Urothelium cell line (cell line): ENCODE measurements at places on chromosomes 5 and 9.
A peak's percentile ranks its signal among the peaks of the same experiment; 100 is the strongest.

- DNase-seq = no peak
These were observed 55.8 kb downstream of the FOXD1 start for GRCh38 chr5:73392775-73393174.

DNA sequence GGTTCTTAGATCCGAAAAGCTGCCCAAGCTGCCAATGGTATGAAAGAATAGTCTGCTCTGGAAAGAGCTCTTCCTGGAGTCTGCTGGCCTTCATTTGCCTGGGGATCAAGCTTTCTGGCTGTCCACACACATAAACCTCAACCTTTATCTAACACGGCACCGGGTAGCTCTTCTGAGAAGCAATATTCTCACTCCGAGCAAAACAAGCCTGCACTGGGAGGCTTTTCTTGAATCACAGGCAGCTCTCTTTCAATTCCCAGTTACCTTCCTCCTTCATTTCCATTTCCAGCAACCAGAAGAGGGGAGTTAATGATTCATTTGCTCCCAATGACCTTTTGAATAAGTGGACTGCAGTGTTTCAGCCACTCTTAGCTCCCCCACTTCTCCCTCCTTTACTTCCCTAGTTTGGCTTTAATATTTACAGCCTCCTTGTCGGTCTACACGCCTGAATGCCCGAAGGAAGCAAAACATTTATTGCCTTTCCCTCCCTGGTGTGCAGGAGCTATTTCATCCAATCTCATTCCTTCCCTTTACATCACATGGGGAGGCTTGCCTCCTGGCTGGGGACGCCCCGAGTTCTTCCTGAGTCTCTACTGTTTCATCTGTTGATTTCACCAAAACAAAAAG is 187.1 kb downstream of the ARHGEF28 start:
- DNase-seq = no peak

GRCh38 chr5:83494087-83494620 is 22.6 kb downstream of the VCAN start:
- DNase-seq = no peak

- DNase-seq = no peak
These were observed 18.3 kb downstream of the CMBL start for GRCh38 chr5:10289353-10289752.

- DNase-seq = no peak
These were observed 6.2 kb downstream of the KIF4B start for GRCh38 chr5:155019601-155020226.

- DNase-seq = no peak
These were observed 298.1 kb downstream of the SLF1 start for GRCh38 chr5:94916619-94917018.

- DNase-seq = peak; percentile 21
These were observed 202.2 kb upstream of the DMRTA1 start for GRCh38 chr9:22244139-22245011.

DNA sequence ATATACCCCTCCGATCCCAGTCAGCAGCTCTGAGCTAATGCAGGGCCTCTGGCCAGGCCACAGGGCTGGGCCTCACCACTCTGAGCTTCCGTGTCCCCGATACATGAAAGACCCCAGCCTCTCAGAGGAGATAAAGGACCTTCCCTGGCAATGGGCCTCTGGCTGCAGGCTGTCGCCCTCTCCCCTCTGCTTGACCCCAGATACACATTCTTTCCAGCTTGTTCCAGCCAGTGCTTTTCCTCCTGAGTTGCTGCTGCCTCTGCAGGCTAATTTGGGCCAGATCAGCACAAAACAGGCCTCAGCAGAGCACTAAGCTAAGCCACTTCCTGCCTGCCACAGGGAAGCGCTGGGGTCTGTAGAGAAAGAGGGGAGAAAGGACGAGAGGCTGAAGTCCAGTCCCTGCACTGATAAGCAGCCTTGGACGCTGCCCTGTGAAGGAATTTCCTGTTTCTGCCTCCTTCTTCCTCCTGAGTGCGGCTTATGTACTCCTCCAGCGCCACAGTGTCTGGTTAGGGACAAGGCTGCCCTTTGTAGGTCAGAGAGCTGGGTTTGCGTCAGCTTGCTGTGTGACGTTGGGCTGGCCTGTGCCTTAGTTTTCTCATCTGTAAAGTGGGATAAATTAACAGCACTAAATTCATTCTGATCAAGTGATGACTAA is 73.0 kb upstream of the IL17B start:
- DNase-seq = peak; percentile 48

- DNase-seq = no peak
These were observed 111.7 kb downstream of the ESM1 start for GRCh38 chr5:54873691-54874090.

DNA sequence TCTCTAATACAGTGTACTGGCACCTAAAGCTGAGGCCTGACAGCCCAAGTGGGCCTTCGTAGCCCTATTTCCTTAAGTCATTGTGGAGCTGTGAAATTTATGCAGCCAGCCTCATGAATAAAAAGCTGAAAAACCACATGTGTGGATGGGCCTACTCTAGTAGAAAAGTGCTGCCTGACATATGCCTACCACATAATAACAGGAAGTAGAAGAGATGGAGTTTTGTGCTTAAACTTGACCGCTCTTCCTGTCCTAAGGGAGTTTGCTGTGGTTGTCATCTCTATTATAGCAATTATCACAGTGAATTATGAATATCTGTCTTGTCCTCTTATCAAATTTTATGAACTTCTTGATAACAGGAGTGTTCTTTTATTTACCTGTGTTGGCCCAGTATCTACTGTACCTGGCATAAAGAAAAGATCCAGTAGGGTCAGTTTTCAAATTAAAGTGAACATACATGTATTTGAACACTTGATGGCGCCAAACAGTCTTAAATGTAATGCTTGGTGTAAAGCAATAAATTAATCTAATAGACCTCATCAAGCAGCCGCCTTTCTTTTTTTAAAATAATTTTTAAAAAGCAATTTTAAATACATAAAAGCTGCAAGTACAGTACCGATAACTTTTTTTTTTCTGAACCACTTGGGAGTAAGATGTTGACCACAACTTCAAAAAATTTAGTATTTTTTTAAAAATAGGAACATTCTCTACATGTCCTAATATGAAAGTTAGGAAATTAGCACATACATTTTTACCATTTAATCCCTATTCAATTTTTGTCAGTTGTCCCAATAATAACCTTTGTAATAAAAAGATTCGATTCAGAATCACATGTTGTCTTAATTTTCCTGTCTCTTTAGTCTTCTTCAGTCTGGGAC is 51.0 kb downstream of the FKTN start:
- DNase-seq = peak; percentile 20

GRCh38 chr5:173065155-173065554 is 9.0 kb downstream of the CREBRF start:
- DNase-seq = no peak

DNA sequence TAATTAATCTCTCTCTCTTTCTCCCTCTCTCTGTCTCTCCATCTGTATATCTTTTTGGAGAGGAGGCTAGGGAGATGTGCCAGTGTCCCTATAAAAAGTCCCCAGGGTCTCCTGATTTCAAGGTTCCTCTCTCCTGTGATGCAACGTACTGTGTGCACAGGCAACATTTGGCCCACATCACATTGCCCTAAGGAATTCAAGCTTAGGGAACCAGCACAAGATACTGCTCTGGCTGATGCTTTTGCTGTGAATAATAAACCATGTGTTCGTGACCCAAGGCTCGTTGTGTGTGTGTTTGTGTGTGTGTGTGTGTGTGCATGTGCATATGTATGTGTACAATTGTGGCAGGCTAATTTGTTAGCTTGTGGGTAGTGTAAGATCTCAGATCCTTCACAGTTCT is 9.7 kb downstream of the SPATA9 start:
- DNase-seq = no peak

DNA sequence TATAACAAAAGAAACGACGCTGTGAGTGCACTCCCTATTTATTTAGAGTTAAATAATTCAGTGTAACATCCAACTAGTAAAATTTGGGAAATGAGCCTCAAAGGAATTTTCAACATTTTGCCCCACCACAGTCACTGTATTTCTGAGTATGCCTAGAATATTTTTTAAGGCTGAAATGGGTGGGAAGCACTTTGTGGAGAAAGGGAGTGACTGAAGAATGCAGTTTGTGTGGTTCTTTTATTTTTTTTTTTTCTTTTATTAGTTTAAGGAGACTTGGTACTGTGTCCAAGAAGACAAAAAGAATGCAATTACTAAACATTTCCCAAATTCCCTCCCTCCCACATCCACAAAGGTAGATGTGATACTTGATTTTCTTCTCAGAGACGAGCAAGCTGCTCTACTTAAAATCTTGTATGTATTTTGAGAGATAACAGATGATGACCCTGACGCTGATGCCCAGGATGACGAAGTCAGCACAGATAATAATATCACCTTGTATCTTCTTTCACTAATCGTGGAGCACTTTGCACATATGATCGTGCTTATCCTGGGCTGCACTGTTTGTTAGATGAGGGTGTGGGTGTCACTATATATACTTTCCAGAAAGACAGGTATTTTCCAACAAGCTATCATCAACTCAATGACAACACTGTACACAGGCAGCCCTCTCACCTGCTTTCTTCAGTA is 586.3 kb downstream of the RAB3C start:
- no peak for DNase-seq

GRCh38 chr5:149641000-149641576 is 59.8 kb downstream of the ARHGEF37 start:
- no peak for DNase-seq

- no peak for DNase-seq
These were observed 631.5 kb upstream of the TLE4 start for GRCh38 chr9:78940121-78940855.

DNA sequence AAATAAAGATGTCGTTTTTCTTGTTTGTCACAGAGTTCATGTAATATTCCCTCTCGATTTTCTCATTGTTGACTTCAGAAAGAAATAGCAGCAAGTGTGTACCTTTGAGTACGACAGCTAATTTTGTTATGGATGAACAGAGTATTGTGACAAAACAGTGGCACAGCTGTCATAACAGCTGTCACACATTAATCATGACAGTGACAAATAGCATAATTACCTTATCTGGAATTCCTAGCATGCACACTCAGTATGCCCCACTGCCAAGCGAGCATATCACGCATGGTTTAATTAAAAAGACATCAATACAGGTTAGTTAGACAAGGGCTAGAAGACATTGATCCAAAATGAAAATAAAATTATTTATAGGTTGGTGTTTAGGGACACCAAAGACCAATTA is 375.1 kb downstream of the SPATA31D1 start:
- DNase-seq = no peak

GRCh38 chr5:111234125-111234524 is 9.9 kb downstream of the CAMK4 start:
- DNase-seq = no peak

DNA sequence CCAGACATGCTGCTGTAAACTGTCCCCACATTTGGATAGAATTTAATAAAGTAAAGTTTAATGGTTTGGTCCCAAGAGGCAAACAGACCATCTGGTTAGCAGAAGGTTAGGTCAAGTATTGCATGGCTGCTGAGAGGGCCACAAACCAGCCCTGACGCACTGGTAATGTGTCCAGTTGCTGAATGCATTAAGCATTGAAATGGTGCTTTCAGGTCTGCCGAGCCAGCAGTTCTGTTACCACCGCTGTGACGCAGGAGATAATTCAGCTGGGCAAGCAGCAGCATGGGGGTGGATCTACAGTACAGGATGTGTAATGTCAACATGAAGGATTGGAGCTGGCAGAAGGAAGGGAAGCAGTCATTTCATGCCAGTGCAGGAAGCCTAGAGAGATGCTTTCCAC is 16.0 kb downstream of the ZNF462 start:
- no peak for DNase-seq

GRCh38 chr5:36938129-36938528 is 61.6 kb downstream of the NIPBL start:
- DNase-seq = no peak

DNA sequence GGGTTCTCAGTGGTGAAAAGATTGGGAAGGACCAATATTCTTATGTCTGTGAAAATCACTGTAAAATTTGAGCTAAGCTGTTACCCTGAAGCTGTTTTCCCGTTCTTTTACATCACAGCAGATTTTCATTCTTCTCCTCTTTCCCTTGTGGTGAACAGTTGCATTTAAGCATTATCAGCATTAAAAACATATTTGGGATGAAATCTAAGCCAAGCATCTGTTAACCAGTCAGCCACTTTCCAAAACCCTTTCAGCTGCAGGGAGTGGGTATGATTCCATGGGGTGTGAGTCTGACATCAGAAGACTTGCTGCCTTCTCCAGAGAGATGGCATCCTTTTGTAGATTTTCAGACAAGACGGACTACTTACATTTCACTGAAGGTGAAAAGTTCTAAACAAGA is 97.2 kb downstream of the TRIO start:
- no peak for DNase-seq

DNA sequence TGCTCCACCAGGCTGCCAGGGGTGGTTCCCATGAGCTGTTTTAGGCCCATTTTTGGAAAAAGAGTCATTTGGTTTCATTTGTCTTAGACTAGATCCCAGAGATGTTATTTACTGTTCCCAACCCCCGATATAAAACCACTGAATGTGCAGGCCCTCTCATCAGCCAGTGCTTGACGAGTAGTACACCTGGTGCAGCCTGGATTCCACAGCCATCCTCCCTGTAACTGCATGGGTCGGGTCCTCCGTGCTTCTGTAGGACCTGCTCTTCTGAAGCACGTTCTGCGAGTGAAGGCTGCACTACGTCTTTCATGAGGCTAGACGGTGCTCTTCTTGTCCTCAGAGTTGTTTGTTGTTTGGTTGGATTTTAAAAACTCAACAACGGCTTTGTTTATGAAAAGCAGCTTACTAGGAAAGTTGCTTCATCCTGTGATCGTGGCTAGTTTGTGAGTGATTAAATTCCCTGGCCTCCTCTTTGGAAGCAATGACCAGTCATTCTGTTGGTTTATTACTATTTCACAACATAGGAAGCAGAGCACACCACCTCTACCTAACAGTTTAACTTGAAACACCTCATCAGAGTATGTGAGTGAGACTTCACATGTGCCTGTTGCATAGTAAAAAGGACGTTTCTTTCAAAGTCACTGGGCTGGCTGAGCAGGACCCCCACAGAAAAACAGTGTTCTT is 135.2 kb downstream of the AOPEP start:
- no peak for DNase-seq

DNA sequence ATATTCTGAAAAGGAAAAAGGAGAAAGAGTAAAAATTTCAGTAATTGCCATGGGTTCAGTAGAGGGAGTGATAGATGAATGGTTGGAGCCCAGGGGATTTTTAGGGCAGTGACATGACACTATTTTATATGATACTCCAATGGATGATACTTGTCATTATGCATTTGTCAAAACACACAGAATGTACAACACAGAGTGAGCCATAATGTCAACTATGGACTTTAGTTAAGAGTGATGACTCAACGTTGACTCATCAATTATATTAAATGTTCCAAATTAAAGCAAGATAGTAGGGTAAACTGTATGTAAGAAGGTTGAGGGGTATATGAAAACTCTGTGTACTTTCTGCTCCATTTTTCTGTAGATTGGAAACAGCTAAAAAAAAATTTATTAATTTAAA is 586.4 kb downstream of the TAF11L14 start:
- DNase-seq = no peak

- peak; percentile 52 for DNase-seq
These were observed 147.2 kb upstream of the MOCS2 start for GRCh38 chr5:53256746-53257145.

- DNase-seq = no peak
These were observed 19.6 kb downstream of the INSYN2B start for GRCh38 chr5:169960659-169961058.
